SIG-M5 (cell line): ENCODE measurements at places on chromosomes 11 and 22.

DNA sequence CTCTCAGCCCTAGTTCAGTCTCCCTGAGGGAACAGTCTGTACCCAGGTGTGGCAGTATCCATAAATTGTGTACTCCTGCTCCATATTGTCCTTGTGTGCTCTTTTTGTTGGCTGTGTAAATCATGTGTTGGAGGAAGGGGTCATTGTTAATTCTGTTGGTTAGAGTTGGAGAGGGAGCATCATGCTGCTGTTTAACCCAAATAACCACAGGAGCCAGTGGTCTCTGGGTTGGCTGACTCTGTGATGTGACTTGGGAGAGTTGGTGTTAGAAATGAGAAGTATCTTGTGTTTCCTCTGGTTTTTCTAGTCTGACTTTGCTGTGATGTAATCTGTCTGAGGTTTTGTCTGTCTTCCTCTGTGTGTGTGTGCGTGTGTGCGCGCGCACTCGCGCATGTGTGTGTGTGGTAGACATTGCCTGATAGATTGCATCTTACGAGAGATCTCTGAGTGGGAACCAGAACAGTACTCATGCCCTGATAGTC lies 30.5 kb downstream of the CTNND1 start:
- peak; percentile 93 for DNase-seq

GRCh38 chr22:23446796-23447350 lies 133.2 kb downstream of the IGLL1 start:
- no peak for DNase-seq

GRCh38 chr11:6633422-6634408 lies 14.5 kb upstream of the TPP1 start:
- DNase-seq: no peak

- DNase-seq: no peak
Measured at GRCh38 chr11:130882138-130882551, 34.1 kb downstream of the SNX19 start.

DNA sequence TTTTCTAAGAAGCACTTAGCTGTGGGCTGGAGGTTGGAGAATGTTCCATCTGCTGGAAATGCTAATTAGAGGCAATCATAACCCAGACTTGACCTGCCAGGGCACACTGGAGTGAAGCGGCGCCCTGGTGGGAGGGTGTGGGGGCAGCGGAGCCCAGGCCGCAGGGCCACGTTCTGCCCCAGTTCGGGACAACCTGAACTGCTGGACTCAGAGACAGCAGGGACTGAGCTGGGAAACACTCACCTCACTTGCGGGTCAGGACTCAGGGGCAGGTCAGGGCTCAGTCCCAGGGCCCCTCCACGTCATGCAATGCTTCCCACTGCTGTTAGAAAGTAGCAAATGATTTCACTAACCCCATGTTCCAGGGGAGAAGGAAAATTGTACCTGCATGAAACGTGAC lies 316.4 kb downstream of the NTM start:
- no peak for DNase-seq

DNA sequence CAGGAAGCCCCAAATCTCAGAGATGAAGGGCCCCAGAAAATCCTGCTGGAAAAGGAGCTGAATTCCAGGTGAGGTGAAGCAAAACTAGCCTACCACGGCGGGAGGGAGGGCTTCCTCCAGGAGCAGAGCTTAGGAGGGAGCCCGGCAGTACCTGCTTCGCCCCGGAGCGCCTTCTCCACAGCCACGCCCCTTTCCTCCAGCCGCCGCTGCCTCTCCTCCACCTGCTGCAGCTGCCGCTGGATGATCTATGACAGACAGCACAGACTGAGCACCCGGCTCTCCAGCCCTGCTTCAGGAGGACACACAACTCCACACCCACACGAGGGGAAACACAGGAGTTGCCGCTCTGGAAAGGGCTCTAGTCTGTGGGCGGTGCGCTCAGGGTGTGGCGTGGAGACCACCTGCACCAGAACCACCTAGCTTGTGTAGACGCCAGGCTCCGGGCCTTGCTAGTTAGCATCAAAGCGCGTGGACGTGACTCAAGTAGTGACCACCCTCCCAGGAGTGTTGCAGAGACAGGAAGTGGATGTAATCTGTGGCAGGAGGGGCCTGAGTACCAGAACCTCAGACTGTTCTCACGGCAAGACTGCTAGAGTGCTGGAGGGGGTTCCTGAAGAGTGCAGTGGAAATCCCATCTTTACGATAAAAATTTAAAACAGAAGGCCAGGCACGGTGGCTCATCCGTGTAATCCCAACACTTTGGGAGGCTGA lies 34.6 kb upstream of the BID start:
- no peak for DNase-seq

GRCh38 chr11:120208001-120208441 lies 2.8 kb upstream of the OAF start:
- no peak for DNase-seq

DNA sequence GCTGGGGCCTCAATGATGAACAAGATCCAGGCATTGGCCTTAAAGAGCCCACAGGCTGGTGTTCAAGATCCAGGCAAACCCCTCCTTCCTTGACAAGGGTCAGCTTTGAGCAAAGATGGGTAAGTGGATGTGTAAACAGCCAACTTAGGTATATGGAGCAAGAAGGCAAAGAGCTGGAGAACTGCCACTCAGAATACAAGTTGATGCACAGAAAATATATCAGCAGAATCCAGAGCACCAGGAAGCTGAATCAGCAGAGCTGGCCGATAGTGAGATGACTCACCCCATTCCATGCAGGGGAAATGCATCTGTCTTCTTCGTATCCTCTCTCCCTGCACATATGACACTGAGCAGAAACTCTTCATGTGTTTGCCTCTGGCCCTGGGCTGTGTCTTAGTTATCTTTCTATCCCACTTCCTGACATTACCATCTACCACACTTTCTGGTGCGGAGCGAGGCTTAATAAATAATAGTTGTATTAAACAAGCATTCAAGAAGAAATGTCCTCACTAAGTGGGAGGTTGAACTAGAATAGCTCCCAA lies 57.8 kb downstream of the ENDOD1 start:
- no peak for DNase-seq

- no peak for DNase-seq
Measured at GRCh38 chr11:45060707-45061106, 85.7 kb upstream of the PRDM11 start.

GRCh38 chr22:29187831-29188230 lies 17.9 kb upstream of the EMID1 start:
- DNase-seq: no peak

GRCh38 chr11:21121991-21122390 lies 452.6 kb downstream of the NELL1 start:
- no peak for DNase-seq

GRCh38 chr11:61683961-61684869 lies 4.0 kb downstream of the DAGLA start:
- no peak for DNase-seq

- DNase-seq: no peak
Measured at GRCh38 chr11:96062134-96062533, 138.2 kb upstream of the MTMR2 start.

- DNase-seq: no peak
Measured at GRCh38 chr11:32781721-32782120, 12.7 kb downstream of the CCDC73 start.

DNA sequence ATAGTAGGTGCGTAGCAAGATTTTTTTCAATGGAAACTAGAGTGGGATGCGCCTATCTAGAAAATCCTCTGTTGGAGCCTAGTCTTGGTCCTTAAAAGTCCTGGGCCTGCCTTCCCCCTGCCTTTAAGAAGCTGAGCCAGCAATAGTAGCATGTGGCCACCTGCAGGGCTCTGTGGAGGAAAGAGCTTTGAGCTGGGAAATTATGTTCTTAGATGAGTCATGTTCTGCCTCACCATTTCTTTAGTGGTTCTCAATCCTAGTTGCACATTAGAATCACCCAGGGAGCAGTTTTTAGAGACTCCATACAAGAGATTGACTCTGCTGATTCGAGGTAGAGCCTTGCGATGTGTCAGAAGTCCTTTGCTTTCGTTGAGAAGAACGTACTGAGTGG lies 133.5 kb downstream of the COMMD9 start:
- no peak for DNase-seq

GRCh38 chr22:31144223-31144622 lies 3.9 kb upstream of the PLA2G3 start:
- no peak for DNase-seq

DNA sequence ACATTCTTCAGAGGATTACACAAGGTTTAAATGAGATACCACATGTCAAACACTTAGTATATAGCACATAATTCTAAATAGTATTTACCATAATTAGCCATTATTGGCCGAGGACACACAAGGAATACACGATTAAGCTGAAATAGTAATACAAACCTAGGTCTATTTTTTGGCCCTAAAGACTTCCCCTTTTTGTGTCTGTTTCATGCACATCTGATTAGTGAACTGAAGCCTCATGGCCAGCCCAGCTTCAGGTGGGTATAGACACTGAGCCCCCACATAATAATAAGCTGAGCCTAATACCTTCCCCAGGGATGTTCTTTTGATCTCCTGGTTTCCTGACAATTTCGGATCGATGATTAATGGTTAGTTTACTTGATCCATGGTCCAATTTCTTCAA lies 2.1 kb downstream of the GLYATL1B start:
- no peak for DNase-seq

DNA sequence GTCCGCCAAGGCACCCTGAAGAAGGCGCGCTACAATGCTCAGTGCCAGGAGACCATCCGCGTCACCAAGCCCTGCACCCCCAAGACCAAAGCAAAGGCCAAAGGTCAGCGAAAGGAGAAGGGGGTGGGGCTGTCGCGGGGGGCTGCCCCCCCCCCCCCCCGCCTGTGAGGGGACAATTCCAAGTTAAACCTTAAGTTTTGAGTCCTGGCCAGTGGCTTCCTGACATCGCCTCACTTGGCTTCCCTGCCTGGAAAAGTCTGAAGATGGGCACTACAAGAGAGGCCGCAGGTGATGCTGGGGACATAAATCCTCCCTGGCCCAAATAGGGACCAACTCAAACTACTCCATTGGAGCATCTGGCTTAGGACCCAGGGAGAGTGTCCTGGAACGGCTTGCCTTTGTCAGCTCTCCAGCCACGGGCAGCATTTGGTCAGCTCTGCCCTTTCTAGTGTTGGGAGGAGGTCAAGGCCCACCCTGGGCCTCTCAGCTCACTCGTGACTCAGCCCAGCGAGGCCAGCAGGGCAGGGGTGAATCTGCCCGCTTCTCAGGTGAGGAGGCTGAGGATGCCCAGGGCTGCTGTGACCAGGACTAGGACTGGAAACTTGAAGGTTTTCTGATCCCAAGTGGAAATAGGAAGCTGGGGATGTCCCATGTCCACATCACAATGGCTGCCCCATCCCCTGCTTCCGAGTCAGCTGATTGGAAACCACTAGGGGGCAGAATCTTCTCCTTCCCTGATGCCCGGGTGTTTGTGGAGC lies 1.4 kb downstream of the MDK start:
- no peak for DNase-seq

DNA sequence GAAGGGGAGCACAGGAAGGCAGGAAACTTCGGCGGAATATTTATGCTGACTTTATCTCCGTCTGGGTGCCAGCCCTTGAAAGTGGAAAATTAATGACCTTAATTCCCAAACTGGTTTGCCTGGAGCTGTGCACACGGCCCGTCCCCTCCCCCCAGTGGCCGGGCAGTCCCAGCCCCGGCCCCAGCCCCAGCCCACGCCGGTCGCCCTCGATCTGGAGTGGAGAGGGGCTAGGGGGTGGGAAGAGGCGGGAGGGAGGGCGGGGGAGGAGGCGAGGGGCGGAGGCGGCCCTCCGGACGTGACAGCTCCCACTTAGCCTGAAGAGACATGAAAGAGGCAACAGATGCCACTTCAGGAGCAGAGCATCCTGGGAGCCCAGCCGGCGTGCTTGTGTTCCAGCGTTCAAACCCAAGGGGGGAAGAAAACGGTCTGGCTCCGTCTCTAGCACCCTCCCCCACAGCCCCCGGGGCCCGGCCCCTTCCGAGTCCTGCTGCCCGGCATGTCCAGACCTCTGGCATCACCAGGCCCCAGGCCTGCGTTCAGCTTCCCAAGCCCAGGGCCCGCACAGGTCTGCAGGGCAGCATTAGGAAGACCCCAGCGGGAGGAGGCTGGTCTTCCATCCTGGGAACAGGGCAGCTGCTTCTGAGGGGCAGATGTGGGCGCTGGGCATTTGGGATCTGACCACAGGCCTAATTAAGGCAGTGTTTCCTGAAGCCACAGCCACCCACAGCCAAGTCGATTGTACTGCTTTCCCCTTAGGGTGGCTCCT lies 20.0 kb upstream of the LMO1 start:
- DNase-seq: no peak

- no peak for DNase-seq
Measured at GRCh38 chr11:12125609-12126149, 15.3 kb downstream of the MICAL2 start.

GRCh38 chr11:16278979-16279378 lies 77.4 kb downstream of the SOX6 start:
- no peak for DNase-seq

DNA sequence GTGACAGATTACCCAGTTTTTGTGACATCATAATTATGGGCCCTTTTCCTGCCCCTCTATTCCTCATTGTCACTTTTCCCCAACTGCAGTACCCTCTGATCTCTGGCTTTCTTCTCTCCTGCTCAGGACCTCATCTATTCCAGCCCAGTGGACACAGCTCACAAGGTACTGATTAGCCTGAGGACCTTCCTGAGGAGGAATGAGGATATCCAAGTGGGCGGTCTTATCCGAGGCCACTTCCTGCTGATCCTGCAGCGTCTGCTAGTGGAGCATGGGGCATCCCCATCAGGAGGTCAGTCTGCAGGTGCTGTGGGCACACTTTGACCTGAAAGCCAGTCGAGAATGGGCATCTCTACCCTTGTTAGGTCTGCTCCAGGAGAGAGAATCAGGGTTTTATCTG lies 24.5 kb upstream of the CCDC134 start:
- no peak for DNase-seq

GRCh38 chr11:876545-876944 lies 33.9 kb downstream of the TSPAN4 start:
- DNase-seq: no peak

- no peak for DNase-seq
Measured at GRCh38 chr11:112881461-112881860, 79.8 kb upstream of the NCAM1 start.

- DNase-seq: no peak
Measured at GRCh38 chr11:130999086-130999485, 82.8 kb upstream of the SNX19 start.

GRCh38 chr22:19869497-19870152 lies 15.0 kb upstream of the GNB1L start:
- no peak for DNase-seq

GRCh38 chr11:108037636-108038035 lies 28.9 kb downstream of the CUL5 start:
- no peak for DNase-seq

GRCh38 chr11:63917692-63918506 lies 935 bp upstream of the RCOR2 start:
- no peak for DNase-seq

DNA sequence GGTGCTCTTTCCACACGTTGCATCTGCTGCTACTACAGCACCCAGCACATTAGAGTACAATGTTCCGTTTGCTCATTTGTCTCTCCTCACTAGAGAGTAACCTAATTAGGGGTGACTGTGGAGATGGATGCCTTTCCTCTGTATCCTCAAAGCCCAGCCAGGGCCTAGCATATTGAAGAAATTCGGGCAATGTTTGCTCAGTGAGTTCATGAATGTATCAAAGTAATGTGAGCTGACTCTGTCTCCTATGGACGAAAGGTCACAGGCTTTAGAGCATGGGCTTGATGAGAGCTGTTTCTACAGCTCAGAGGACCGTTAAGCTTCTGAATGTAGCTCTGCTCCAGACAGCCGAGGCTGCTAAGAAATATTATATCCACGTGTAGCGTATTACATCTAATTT lies 67.5 kb downstream of the C11orf58 start:
- no peak for DNase-seq
